ENCODE measurements at places on chromosomes 5 and 9. TPM values are rescaled to one million over a fixed set of nuclear protein-coding genes. Genes with fewer than 3 reads are reported as not detected.
A peak's percentile ranks its signal among the peaks of the same experiment; 100 is the strongest.

DNA sequence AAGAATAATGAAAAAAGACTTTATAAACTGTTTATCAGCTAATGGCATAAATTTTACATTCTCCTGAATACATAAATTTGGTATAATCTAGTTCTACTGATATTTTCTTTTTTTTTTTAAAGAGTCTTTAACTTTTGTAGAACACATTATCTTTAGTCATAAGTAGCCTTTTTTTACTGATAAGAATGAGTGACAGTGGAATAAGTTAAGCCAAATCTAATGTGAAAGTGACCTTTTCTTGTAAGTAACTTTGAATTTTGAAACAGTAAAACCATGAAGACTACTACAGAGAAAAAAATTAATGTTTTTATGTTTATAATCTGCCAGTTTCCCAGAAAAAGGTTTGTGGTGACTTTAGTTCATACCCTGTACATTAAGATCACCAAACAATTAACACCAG is 13.7 kb downstream of the CEP78 start:
- H3K27ac ChIP-seq, result no peak overlapping the region
- peaks cover 5% of the 10 kb centered on the region for H3K4me1 ChIP-seq
- H3K36me3 ChIP-seq, result peaks cover 9% of the 10 kb centered on the region
- no peak for DNase-seq
- no peak overlapping the region for H3K4me3 ChIP-seq

DNA sequence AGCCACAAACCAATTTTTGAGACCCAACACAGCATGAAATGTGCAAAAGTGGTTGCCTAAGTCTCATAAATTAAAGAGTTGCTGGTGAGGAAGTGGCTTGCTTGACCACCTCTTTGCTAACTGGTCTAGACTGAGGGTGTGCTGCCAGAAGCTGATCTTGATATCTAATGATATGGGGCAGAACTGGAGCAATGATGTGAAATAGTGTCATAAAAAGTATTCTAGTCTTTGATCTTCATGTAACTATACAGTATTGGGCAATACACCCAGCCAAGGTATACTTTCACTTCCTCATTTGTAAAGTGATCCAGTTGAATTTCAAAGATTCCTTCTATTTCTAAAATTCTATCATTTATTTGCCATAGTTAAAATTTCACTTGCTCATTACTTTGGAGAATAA is 5.9 kb upstream of the YTHDC2 start:
- H3K36me3 ChIP-seq, result no peaks in the 10 kb centered on the region
- H3K4me1 ChIP-seq, result peaks cover 19% of the 10 kb centered on the region
- H3K27ac ChIP-seq, result no peak overlapping the region
- no peaks in the 10 kb centered on the region for H3K27me3 ChIP-seq

DNA sequence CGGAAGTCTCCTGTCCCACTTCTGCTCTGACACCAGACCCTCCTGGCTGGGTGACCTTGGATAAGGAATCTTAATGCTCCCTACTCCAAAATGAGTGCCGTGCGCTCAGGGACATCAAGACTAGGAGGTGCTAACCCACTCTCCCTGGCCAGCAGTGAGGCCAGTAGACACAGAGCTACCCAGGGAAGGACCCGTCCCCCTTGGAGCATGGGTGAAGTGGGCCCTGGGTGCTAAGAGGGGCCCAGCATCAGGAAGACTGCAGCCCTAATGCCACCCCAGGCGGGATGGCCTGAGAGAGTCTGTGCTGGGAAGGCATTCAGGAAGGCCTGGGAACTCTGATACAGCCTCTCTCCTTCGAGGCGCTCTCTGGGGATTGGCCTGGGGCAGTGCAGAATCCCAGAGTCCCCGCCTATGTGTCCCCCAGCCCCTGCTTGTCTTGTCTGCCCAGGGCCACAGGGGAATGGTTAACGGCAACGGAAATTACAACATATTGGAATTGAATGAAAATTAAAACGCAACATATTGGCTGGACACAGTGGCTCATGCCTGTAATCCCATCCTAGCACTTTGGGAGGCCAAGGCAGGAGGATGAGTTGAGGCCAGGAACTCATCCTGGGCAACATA is 29.7 kb upstream of the RNU6ATAC start:
- H3K36me3 ChIP-seq, result peaks cover 1% of the 10 kb centered on the region
- no peaks in the 10 kb centered on the region for H3K4me1 ChIP-seq
- H3K4me3 ChIP-seq, result no peak overlapping the region

- peak overlapping the region; percentile 100 for H3K27ac ChIP-seq
- H3K36me3 ChIP-seq, result no peaks in the 10 kb centered on the region
- peaks cover 22% of the 10 kb centered on the region for H3K4me1 ChIP-seq
Observed at GRCh38 chr9:87148331-87149104, 201.2 kb upstream of the GAS1 start.

DNA sequence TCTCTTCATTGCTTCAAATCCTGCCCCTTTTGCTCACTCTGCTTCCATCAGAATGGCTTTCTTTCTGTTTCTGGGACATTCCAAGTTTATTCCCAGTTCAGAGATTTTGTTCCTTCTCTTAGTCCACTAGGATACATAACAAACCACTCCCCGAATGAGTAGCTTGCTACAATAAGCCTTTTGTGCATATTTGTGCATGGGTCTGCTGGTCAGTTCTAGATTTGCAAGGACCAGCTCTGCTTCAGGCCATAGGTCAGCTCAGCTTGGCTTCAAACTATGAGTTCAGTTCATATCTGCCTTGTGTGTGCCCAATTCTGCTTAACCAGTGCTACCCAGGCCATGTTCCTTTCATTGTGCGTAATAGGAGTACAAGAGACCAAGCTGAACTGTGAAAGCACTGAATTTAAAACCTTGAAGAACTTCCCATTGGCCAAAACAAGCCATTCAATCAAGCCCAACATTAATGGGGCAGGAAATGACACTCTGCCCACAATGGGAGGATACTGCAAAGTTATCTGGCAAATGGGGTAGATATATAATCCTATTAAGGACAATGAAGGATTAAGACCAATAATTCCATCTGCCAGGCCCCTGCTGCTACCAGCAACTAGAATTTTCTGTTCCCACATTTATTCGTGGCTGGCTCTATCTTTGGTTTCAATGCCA is 328.8 kb downstream of the PRELID2 start:
- no peak overlapping the region for H3K4me3 ChIP-seq
- H3K4me1 ChIP-seq, result no peaks in the 10 kb centered on the region
- no peaks in the 10 kb centered on the region for H3K36me3 ChIP-seq
- no peaks in the 10 kb centered on the region for H3K27me3 ChIP-seq

DNA sequence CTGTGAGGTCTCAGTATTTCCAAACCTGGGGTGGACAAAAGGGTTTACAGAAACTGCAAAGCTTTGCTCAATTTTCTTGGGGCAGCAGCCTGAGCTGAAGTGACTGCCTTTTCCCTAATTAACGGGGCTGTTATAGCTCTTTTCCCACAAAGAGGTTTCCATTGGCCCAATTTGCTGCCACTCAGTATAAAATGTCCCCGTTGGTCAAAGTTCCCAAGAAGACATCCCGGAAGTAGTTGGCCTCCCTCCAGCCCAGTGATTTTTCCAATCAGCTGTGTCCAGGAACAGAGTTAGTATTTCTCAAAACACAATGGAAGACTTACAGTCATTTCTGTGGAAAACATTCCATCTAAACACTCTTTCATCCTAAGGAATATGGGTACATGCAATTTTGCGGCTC is 643.6 kb downstream of the ACTL7B start:
- H3K4me1 ChIP-seq, result peaks cover 11% of the 10 kb centered on the region
- H3K27ac ChIP-seq, result no peak overlapping the region
- peaks cover 10% of the 10 kb centered on the region for H3K27me3 ChIP-seq

DNA sequence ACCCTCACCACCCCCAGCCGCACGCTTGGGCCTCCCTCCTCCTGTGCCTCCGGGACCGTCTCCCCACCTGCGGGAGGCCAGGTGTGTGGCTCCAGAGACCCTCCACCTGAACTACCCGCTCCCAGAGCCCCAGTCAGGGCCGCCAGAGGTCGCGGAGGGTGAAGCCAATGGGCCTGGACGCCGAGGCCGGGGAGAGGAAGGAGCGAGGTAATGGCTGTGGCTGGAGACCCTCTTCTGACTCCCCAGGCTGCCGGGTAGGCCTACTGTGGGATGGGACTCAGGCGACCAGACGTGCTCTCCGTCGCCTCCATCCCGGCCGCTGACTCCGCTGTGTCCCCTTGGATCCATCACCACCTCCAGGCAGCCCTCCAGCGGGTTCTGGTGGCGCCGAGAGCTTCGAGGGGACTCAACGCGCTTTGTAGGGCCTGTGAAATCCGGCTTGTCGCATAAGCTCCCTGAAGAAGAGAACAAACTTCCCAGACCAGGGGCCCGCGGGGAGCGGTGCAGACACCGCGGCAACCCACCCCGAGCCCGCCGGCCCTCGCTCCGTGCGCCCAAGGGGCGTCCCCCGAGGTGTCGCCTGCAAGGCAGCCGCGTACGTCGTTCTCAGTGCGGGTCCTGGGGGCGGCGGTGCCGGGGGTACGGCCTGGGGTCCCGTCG is 12.6 kb downstream of the IRX2 start:
- no peaks in the 10 kb centered on the region for H3K27me3 ChIP-seq
- no peaks in the 10 kb centered on the region for H3K4me1 ChIP-seq
- peak overlapping the region; percentile 70 for H3K4me3 ChIP-seq

CERT1 gene
- total RNA-seq, result 36.2 TPM

PPP3R2 gene
- total RNA-seq, result not detected

PTGS1 gene
- total RNA-seq, result 0.59 TPM

SLC6A19 gene
- not detected for total RNA-seq

Measured in chondrocyte (in vitro differentiated cells).